ENCODE measurements at places on chromosomes 16 and 17. TPM values are rescaled to one million over a fixed set of nuclear protein-coding genes. Genes with fewer than 3 reads are reported as not detected.

DNA sequence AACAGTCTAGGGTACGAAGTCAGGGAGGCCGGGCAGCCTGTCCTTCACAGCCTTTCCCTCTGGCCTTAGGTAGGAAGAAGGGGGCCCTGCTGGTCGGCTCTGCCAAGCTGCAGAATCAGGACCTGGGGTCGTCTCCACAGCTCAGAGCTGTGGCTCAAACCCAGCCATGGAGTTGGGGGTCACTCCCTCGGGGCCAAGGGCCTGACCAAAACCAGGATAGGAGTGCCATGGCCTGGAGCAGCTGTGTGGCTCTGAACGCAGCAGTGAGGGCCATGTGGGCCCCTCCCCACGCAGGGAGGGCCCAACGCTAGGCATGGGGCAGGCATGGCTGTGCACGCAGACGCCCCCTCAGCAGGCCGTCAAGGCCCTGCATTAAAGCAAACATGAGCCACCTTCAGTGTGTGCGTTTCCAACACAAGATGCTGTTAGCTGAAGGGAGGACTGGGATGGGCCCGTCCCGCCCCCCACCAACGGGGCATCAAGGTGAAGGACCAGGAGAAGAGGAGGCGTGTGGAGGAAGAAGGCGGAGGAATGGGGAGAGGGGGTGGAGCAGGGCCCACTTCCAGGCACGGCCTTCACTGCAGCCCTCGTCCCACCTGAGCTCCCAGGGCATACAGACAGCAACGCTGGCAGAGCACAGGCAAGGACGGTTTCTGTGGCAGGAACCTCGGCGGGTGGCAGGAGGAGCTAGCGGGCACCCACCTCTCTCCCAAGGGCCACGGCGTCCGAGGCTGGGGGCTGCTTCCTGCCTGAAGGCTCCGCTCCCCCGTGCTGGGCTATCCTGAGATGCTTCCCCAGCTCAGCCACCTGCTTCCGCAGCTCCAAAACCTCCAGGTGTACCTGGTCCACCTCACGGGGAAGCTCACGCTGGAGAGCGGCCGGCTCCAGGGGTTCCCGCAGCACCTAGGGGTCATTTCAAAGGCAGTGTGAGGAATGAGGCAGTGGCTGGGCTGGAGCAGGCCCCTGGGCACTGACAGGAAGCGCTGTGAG is 55.3 kb downstream of the CCDC57 start:
- DNase-seq: no peak

DNA sequence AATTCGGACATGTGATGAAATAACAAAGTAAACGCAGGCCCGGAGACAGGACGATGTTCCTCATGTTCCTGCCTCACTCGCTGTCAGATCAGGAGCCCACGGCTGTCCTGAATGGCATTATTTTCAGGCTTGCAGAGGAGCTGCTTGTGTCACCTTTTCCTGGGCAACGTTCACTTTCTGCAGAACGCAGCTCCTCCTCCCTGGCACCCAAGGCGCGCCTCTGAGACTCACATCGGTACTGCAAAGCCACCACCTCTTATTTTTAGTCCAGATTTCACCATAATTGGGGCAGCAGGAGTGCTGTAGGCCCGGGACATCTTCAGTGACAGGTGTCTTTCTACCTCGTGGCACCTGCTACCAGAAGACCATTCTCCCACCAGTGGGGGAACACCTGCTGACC is 8.0 kb upstream of the C16orf96 start:
- no peak for DNase-seq

GRCh38 chr16:66207883-66208265 is 158.6 kb upstream of the CDH5 start:
- no peak for DNase-seq

GRCh38 chr16:68707340-68708152 is 29.5 kb upstream of the CDH1 start:
- no peak for DNase-seq

GRCh38 chr16:67163999-67164558 is 466 bp upstream of the HSF4 start:
- no peak for DNase-seq

- DNase-seq: peak; percentile 90
Observed at GRCh38 chr17:73286863-73287296, 24.9 kb downstream of the CDC42EP4 start.

DNA sequence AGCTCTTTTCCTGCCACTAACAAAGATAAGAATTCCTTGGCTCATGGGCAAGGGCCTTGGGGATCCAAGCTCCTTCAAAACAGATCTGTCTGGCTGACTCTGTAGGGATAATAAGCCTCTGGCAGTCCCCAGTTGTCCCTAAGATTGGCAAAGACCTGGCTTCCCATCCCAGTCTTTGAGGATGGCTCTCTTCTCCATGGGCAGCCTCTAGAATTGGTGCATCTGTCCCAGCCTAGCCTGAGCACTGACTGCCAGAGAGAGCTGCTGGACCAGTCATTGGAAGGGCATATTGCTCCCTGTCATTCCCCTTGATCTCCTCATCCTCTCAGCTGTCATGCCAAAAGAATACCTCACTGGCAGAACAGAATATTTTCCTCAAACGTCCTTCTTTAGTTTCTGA is 13.2 kb upstream of the CUEDC1 start:
- DNase-seq: no peak

DNA sequence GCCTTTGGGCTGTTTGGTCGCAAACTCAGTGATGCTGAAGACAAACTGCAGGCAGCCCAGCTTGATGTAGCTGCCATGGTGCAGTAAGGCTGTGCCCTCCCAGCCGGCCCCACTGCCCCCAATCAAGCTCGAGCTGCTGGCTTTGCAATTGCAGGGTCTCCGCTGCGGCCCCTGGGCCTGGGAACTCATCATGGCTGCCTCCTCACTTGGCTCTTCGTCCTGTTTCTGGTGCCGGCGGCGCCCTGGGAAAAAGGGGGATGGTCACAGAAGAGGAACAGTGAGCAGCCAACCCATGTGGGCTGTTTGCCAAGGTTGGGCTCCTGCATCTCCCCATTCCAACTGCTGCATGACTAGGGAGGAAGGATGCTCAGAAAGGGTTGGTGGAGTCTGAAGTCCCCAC is 3.4 kb upstream of the DHRS13 start:
- no peak for DNase-seq

The ABCC12 gene
- not detected for total RNA-seq

The CHST5 gene
- not detected for total RNA-seq

The KRTAP4-6 gene
- total RNA-seq: not detected

The BAIAP3 gene
- total RNA-seq: 0.09 TPM

Data from fibroblast of the aortic adventitia (primary cell).